ENCODE measurements at places on chromosomes 12 and 14.
A peak's percentile ranks its signal among the peaks of the same experiment; 100 is the strongest.

DNA sequence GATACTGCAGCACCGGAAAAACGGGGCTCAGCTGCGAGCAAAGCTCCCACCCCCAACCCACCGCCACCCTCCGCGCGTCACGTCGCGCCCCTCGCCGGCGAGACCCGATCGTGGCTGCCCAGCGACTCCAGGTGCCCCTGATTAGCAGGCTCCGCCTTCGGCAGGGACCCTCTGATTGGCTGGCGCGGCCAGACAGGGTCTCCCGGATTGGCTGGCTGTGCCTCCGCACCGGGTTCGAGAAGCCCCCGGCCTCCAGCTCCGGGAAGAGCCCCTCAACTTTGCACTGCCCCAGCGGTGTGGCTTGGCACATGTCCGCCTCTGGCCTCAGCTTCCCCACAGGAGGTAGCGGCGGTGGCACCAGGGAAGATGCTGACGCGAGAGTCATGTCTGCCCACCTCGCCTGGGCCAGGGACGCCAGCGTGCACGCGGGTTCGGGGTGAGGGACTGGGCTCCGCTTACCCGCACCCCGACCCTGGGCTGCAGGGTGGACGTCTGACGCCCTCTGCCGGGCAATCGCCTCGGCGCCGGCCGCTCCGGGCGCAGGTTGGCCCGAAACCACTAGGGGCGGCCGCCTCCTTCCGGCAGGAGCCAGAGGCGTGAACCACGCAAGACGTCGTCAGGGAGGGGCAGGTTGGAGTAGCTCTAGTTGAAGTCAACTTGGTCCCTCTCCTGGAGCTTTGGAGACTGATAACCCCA is 498 bp upstream of the RHOF start:
- DNase-seq: peak; percentile 99

- DNase-seq: no peak
Measured at GRCh38 chr12:110228756-110229155, 52.3 kb upstream of the ATP2A2 start.

DNA sequence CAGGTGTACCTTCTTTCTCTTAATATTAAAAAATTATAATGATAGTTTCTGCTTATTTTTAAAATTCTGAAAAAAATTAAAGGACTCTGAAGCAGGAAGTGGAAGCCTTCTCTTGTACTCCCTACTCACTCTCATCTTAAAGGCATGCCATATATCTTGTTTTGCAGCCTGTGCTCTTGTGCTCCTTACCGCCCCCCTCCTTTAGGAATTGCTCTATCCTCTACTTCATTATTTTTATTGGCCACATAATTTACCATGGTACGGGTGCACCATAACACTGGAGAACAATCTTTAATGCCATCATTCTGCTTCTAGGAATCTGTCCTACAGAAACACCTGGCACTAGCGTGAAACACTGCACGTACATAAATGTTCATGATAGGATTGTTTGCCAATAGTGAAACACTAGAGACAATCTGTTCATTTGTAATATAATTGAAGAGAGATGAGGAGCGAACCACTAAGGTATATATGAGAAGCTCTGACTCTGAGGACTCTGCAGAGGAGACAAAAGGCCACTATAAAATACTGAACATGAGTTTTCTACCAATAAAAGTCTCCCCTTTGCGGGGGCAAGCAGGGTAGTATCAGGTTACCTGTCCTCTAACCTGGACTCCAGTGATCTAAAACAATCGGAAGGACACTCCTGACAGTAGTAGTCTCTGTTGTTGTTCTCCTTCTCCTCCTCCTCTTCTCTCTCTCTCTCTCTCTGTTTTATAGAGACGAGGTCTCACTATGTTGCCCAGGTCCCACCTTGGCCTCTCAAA is 6.3 kb upstream of the NYNRIN start:
- no peak for DNase-seq

DNA sequence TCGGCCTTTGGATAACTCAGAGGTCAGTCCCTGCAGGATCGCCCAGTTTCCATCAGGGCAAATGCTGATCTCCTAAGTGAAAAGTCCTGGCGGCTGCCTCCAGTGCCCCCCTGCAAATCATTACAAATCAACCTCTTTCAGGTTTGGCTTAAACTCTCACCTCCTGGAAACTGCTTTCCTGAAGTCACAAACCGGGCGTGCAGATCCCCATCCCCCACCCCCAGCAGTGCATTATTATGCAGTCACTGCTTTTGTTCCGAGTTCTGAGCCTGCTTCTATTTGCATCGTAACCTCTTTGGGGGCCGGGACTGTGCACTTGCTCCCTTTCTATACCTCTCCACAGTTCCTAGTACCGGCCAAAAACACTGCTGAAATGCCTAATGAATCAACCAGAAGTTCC is at the start of gene USP44:
Gene USP44 (minus strand): TSS at position 172 of the 400 bp plus-strand sequence. CDS start 17,220 bp downstream, outside the sequence.
- DNase-seq: no peak

GRCh38 chr14:24246765-24247212 is 4.4 kb upstream of the TINF2 start:
- peak; percentile 42 for DNase-seq

Data from GM06990 (cell line).